ENCODE measurements at places on chromosomes 4 and X. TPM values are rescaled to one million over a fixed set of nuclear protein-coding genes. Genes with fewer than 3 reads are reported as not detected.

- DNase-seq, result no peak
- H3K27me3 ChIP-seq, result no peaks in the 10 kb centered on the region
- H3K27ac ChIP-seq, result no peak overlapping the region
- H3K4me1 ChIP-seq, result no peaks in the 10 kb centered on the region
- no peak overlapping the region for H3K4me3 ChIP-seq
These were observed 489.1 kb upstream of the INTU start for GRCh38 chr4:127143460-127144195.

DNA sequence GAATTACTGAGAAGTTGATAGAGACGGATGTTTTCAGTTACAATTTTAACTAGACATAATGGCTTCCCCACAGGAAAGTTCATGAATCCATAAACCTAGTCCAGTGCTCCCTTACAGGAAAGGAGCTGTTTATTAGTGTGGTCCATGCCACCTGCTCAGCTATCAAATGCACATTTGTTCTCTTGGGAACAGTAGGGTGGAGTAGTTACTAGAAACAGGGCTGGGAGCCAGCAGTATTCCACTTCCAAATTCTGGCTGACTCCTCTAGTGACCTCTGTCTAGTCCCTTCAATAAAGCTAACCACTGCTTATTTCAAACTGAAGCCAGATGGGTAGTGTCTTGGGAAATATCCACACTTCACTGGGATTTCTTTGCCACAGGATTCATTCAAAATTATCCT lies 88.4 kb upstream of the TLL1 start:
- H3K27me3 ChIP-seq, result no peaks in the 10 kb centered on the region
- H3K36me3 ChIP-seq, result no peaks in the 10 kb centered on the region
- H3K4me3 ChIP-seq, result no peak overlapping the region
- H3K4me1 ChIP-seq, result peaks cover 32% of the 10 kb centered on the region

DNA sequence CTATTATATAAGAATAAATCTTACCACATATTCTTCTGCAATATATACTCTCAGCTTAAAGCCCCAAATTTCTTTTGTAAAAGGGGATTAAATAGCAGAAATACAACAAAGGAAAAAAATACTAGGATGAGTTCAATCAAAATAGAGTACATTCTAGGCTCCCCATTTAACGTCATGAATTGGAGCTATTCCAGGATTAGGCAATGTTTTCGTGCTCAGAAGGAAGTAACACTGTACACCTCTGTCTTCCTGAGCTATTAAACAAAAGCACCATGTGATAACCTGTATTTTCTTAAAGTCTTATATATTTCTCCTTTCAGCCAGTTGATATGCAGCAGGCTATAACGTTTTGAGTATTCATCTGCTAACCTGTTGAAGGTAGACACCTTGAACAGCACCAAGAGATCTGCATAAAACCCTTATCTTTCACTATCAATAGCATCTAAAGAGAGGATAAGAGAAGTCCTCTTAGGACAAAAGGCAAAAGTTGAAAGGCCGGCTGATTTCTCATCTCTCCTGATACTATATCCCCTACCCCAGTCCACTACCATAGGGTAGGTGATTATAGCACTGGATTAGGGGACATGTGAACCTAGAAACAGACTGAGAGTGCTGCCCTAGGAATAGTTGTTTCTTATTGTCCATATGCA lies 31.5 kb downstream of the TEC start:
- no peak overlapping the region for H3K27ac ChIP-seq
- H3K27me3 ChIP-seq, result no peaks in the 10 kb centered on the region
- no peak overlapping the region for H3K4me3 ChIP-seq
- H3K4me1 ChIP-seq, result peaks cover 10% of the 10 kb centered on the region
- DNase-seq, result no peak
- no peaks in the 10 kb centered on the region for H3K36me3 ChIP-seq

DNA sequence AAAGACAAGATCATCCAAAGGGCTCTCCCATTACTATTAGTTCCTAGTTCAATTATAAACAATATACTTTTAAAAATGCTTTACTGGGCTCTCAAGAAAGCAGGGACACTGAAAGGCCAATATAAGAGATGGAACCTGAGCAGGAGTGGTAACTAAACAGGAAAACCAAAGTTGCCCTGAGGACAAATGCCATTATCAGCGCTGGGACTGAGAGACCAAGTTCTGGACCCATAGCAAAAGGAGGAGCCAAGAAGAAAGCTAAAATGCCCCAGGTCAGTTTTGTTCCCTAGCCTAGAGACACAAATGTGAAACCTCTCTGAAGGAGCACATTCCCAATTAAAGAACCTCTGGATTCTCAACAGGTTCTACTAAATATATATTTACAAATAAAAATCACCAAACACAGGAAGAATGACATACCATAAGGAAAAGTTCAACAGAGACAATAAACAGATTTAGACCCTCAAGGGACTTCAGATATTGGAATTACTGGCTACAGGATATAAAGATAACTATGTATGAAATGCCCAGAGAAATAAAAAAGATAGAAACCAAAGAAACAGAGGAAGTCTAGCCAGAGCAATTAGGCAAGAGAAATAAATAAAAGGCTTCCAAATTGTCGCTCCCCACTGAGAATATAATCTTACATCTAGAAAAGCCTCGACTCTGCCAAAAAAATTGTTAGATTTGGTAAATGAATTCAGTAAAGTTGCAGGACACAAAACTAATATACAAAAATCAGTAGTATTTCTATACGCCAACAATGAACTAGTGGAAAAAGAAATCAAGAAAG lies 67.1 kb downstream of the KLHL8 start:
- H3K4me3 ChIP-seq, result no peak overlapping the region
- H3K36me3 ChIP-seq, result no peaks in the 10 kb centered on the region
- H3K4me1 ChIP-seq, result no peaks in the 10 kb centered on the region
- DNase-seq, result no peak
- H3K27me3 ChIP-seq, result no peaks in the 10 kb centered on the region

DNA sequence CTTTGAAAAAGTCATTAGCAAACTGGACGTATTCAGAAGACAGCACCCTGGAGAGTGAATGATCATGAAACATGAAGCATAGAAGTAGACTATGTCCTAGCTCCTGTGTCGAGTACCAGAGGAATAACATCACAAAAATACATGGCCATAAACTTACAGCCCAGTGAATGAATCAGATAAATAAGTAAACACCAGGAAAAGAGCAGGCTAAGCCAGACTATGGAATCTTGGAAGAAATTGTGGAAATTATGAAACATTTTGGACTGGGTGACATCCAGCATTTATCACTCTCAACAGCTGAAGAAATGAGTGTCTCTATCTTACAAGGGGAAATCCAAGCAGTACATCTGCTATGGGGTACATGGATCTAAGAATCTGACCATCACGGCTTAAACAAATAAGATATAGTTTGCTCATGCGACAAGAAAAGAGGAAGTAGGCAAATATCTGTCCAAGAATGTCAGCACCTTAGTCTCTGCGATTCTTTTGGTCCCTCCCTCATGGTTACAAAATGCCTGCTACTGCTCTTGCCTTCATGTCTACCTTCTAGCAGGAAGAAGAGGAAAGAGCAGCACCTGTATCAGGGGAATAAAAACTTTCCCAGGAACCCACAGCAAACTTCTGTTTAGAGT lies 481.5 kb downstream of the BCOR start:
- no peaks in the 10 kb centered on the region for H3K36me3 ChIP-seq
- H3K4me3 ChIP-seq, result no peak overlapping the region
- H3K27me3 ChIP-seq, result no peaks in the 10 kb centered on the region
- H3K27ac ChIP-seq, result no peak overlapping the region
- no peak for DNase-seq

GRCh38 chr4:10040049-10040892 lies 19.0 kb upstream of the SLC2A9 start:
- H3K4me3 ChIP-seq, result no peak overlapping the region
- H3K27ac ChIP-seq, result no peak overlapping the region
- no peaks in the 10 kb centered on the region for H3K36me3 ChIP-seq
- no peaks in the 10 kb centered on the region for H3K27me3 ChIP-seq

DNA sequence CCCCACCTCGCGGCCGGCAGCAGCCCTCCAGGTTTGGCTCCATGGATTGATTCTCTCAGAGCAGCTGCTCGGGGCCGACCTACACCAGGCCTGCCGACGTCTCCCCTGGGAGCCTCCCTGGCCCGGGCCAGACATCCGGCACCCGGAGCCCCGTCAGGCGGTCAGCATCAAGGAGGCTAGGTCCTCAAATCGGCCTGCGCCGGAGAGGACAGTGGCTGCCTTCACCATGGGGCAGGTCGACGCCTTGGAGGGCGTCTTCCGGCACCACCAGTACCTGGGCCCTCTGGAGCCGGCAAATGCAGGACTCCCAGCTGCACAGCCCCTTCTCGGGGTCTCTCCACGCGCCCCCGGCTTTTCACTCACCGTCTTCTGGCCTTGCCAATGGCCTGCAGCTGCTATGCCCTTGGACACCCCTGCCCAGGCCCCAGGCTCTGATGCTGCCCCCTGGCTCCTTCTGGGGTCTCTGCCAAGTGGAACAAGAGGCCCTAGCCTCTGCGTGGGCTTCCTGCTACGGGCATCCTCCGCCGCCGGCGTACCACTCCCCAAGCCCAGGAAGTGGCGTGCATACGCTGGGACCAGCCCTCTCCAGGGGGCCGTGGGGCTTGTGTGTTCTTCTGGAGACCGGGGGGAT lies 341.8 kb downstream of the MAGEB5 start:
- no peaks in the 10 kb centered on the region for H3K4me1 ChIP-seq
- no peaks in the 10 kb centered on the region for H3K27me3 ChIP-seq
- H3K4me3 ChIP-seq, result no peak overlapping the region
- no peaks in the 10 kb centered on the region for H3K36me3 ChIP-seq

ZNF711 gene
- total RNA-seq, result 0.40 TPM

TEX11 gene
- total RNA-seq, result not detected
